ENCODE measurements at places on chromosomes 5 and 9.

- no peak for DNase-seq
Measured at GRCh38 chr9:77606526-77606925, 41.6 kb downstream of the GNA14 start.

GRCh38 chr9:116493183-116493860 lies 193.8 kb upstream of the TRIM32 start:
- DNase-seq, result no peak

DNA sequence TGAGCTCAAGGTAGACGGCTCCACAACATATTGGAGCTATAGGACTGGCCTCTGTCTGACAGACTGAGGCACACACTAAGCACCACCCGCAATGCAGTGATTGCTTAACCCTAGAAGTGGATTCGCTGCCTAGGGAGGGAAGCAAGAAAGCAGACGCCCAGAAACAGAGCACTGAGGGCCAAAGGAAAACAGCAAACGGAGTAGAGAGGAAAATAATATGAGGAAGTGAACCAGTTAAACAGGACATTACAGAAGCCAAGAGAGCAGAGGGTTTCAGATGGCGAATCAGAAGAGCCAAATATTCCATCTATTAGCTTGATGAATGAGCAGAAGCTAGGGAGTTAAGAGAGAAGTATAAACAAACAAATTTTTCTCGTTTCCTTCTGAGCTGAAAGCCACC lies 139.2 kb upstream of the LHFPL2 start:
- DNase-seq, result no peak

DNA sequence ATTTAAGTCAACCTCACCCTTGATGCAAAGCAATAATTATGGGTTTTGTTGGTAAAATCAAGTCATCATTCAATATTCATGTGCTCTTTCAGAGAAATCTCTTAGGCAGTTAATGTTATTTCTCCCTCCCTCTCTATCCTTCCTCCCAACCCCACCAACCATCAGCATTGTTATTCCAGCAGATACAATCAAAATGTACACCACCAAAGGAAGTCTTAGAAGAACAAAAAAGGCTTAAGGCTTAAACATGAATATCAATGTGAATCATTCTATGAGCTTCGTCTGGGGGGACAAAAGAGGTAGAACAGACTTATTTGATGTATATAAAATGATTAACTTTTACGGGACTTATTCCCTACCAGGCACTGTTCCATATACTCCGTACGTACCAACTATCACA lies 404.4 kb downstream of the ARHGEF28 start:
- DNase-seq, result no peak

- no peak for DNase-seq
Measured at GRCh38 chr5:56090793-56091460, 96.2 kb upstream of the IL6ST start.

DNA sequence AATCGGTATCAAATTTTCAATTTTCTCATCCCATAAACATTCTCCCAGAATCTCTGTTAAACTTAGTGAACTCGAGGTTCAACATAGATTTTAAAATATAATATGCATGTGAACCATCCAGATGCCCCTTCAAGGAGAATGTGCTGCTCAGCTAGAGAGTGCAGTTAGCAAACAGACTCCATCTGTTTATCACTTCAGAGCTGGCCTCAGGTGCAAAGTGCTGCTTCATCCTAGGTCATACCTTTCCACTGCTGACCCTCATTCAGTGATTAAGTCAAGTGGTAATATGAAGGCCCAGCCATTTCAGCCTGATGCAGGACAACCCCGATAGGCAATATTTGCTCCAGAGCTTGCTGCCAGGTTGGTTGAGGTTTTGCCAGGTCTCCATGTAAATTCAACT lies 339.0 kb upstream of the POU5F2 start:
- DNase-seq, result no peak

- DNase-seq, result peak; percentile 91
Measured at GRCh38 chr9:105447814-105448812, at the start of gene FSD1L. Gene FSD1L (plus strand): TSS chr9:105448034. CDS start chr9:105448221, 187 bp downstream.

- DNase-seq, result no peak
Measured at GRCh38 chr5:132714456-132715307, 22.7 kb downstream of the KIF3A start.

- no peak for DNase-seq
Measured at GRCh38 chr9:16363073-16363781, 507.2 kb downstream of the BNC2 start.

- DNase-seq, result no peak
Measured at GRCh38 chr5:129163810-129164378, 69.3 kb downstream of the ISOC1 start.

DNA sequence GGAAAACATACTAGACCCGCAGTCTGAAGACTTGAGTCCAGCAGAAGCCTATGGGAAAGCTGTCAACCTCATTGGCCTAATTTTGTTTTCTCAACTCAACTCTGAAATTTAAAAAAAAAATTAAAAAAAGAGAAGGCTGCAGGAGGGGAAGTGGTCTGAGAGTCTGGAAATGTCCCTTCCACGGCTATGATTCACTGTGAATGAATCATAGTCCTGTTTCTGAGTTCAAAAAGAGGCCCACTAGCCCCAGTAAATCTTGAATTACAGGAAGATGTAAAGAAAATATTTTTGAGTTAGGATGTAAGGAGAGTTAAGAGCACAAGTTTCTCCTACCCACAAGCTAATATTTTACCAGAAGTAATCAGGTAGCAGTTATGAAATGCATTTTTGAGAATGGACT lies 565.5 kb upstream of the DMAC1 start:
- DNase-seq, result no peak

DNA sequence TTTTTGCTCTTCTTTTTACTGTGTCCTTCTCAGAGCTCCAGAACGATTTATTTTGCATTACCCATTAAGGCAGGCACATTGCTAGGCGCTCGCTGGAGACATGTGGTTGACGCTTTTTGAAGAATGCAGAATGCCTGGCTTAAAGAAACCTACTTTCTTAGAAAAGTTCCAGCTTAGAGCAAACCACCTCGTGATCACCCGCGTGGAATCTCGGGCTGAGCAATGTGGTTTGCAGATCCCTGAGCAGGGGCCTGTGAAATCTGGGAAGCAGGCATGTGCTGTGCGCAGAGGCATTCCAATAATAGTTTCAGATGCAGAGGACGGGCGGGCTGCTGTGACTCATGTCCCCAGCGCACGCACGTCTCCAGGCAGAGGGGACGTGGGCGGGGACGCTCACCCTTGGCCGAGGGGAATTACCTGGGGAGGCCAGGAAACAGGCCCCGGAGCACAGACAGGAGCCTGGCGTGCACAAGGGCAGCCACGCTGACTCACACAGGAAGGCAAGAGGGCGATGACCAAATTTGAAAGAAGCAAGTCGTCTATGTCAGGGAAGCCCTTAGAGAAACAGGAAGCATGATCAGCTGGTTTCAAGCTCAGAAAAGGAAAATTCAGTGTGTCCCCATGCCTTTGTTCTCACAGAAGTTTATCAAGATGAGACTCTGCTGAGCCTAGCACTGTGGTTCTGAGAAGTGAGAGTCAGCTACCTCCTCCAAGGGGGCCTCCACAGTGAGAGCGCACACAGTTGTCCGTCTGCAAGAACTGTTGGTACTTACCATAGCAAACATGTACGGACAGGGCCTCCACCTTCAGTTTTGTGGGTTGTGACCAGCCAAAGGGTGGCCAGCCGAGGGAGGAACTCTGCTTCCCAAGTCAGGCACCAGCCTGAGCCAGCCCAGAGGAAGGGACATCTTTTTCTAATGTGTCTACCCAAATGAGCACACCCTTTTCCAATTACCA lies 218.6 kb downstream of the PIK3R1 start:
- peak; percentile 98 for DNase-seq

GRCh38 chr5:75611311-75612225 lies at the start of gene ANKDD1B:
Gene ANKDD1B (plus strand): TSS chr5:75611453. CDS start chr5:75611635, 182 bp downstream.
- DNase-seq, result peak; percentile 9

GRCh38 chr9:133842721-133843227 lies 104.6 kb upstream of the SARDH start:
- no peak for DNase-seq

DNA sequence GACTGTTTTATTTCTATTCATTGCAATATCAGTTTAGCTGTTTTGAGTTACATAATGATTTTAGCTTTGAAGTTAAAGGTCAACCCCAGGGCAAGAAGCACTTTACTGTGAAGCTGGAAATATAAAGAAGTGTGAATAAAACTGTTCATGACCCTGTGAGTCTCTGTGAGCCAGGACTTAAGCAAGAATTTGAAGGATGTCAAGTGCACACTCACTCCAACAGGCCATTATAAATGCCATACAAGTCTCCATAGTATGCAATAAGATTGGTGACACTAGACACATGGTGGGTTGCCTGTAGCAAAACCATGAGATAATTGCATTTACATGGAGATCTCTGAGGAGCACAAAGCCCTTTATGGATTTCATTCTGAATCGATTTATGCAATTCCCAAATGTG lies 318.7 kb upstream of the ITGA1 start:
- DNase-seq, result no peak

GRCh38 chr5:157828944-157829639 lies 29.9 kb downstream of the CLINT1 start:
- DNase-seq, result no peak

DNA sequence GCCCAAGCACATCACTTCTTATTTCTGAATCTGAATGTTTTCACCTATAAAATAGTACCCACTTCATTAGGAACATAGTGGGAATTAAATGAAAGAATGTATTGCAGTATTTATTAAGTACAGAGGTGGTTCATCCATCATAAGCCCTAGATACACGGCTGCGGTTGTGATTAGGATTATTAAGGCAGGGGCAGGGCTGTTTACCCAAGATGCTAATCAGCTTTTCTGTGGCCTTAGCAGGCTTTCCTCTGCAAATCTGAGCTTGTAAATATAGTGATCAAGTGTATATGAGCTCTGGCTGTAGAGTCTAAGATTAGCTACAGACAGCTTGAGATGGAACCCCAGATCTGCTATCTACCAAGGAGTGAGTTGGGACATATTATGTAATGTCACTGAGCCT lies 124.1 kb upstream of the ADRA1B start:
- DNase-seq, result no peak

- DNase-seq, result peak; percentile 88
Measured at GRCh38 chr5:150789943-150790611, 11.5 kb downstream of the SMIM3 start.

DNA sequence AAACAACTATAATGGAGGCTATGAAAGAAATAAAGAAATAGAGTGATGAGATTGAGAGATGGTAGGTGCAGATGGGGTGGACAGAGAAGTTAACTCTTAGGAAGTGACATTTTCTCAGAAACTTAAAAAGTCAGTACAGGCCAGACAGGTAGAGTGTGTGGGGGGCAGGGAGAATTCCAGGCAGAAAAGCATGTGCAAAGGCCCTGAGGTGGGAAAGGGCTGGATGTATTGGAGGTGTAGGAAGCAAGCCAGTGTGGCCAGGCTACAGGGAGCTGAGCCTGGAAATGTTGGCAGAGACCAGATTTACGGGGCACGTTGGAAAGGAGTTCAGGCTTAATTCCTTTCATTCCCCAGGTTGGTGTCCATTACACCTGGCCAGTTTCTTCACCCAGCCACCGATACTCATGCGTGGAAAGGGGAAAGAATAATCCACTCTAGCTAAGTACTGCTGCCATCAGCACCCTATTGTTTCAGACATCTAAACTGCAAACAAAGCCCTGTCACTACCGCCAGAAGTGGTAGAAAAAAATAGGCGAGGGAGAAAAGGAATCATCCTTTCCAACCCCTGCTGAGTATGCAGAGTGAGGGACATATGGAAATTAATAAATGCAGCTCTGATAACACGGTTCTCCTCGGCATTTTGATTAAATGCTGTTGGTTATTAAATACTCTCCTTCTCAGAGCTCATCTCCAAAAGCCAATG lies 116.8 kb upstream of the GPR151 start:
- DNase-seq, result no peak

- no peak for DNase-seq
Measured at GRCh38 chr9:130900701-130901497, 4.3 kb upstream of the QRFP start.

DNA sequence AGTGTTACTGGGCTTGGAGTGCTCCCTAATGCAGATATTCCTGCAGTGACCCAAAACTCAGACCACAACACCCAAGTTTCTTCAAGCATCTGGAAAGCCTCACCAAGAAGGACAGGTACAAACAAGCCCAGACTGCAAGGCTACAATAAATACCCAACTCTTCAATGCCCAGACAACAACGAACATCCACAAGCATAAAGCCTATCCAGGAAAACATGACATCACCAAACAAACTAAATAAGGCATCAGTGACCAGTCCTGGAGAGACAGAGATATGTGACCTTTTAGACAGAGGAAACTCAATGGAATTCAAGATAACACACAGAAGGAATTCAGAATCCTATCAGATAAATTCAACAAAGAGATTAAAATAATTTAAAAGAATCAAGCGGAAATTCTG lies 605.6 kb downstream of the PDE4D start:
- no peak for DNase-seq

DNA sequence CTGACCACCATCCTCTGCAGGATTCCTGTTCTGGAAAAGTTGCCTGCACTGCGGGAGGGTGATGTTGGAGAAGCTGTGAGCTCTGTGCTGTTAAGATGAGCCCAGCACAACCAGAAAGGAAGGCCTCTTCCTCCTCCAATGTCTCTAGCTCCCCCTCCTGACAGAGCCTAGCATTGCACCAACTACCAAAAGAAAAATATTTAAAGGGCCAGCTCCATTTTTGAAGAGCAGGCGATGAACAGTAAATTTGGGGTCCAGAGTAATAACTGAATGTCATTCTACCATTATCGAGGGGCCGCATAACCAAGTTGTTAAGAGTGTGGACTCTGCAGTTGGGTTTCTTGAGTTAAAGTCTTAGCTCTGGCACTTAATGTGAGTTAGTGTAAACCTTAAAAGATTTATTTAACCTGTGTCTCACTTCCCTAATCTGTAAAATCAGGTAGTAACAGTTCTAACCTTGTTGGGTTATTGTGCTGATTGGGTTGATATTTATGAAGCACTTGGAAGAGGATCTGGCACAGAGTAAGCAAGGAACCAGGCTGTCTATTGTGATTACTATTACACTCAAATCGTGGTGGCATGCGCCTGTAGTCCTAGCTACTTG lies 3.9 kb downstream of the TEX53 start:
- peak; percentile 89 for DNase-seq

GRCh38 chr5:120988941-120989340 lies 524.8 kb downstream of the PRR16 start:
- DNase-seq, result no peak

DNA sequence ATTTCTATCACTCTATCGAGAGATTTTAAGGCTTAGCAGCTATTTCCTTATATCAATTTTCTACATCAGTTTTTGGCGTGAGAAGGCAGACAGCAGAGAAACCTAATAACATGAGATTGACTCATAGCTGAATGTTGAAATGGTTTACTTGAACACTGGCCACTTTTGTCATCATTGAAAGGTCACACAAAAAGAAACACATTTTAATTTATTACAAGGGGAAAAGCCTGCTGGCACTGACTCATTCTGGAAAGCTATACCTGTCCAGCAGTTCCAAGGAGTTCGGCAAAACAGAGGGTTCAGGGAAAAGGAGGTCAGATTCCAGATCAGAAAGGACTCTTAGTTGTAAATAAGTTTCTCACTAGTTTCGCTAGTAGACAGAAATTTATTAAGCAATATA lies 566.4 kb downstream of the DNAH5 start:
- DNase-seq, result no peak

Data from activated CD4-positive, alpha-beta T cell treated with anti-CD3 and anti-CD28 coated beads for 36 hours (primary cell).